ENCODE measurements at places on chromosomes 12 and 14.

- DNase-seq, result no peak
These were observed 14.0 kb upstream of the CRIP2 start for GRCh38 chr14:105460616-105461015.

- no peak for DNase-seq
These were observed 52.3 kb downstream of the SOCS2 start for GRCh38 chr12:93624595-93625294.

GRCh38 chr12:115008929-115009328 lies 325.0 kb upstream of the TBX3 start:
- DNase-seq, result no peak

- DNase-seq, result no peak
These were observed 404.7 kb upstream of the FLRT2 start for GRCh38 chr14:85125291-85125670.

DNA sequence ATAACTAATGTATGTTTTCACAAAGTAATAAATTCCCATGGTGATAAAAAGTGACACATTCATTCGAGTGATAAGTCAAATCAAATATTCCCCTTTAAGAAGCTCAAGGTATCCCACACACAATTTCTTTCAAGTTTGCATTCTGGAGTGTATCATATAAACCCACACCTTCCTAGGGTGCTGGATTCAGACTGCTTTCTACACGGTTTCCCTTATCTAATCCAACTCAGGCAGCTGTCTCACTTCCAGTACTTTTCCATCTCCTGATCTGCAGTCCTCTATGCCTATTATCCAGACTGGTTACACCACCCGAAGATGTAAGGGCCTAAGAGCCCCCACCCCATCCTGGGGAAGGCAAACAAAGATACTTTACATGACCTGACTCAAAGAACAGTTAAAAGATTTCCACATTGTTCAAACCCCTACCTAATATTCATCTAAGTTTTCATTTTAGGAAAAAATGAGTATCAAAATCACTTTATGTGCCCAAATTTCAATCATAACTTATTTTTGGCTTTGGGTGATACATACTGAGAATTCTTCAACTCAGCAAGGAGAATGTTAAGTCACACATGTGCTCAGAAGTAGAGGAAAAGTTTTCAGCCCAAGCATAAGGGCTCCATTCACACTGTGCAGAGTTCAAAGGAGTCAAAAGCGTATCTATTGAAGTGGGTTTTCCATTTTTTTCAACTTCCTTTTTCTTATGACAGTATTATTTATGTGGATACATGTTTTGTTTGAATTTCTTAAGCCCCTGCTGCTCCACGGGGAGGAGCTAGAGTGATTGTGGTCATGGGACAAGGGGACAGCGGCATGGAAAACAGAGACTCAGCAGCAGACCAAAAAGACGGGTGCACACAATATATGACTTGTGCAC lies 41.8 kb downstream of the CORO1C start:
- no peak for DNase-seq

DNA sequence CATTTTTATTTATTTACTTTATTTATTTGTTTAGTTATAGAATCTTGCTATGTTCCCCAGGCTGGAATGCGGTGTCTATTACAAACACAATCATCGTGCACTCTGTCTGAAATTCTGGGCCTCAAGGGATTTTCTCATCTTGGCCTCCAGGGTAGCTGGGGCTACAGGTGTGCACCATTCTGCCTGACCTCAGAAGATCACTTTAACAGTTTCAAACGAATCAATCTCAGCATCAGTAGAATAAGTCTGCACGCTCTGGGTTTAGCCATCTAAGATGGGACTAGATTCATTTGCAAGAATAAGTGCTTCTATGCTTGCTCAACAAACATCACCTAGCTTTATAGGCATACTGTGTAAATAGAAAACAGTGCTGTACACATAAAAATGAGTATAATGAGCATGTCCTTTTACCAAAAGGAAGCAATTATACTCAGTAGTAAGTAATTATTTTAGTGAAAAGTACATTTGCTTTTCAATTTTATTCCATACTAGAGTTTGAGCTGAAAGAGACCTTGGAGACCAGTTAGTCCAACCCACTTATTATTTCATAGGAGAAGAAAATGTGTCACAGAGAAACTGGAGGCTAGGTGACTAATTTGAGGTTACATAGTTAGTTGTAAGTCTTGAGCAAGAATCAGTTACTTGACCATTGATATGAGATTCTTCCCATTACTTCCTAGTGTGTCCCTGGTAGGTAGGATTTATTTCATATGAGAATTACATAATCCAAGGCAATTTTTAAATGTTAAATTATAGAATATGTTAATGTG lies 456.5 kb upstream of the LMO3 start:
- no peak for DNase-seq

- no peak for DNase-seq
These were observed 156.3 kb downstream of the TMX1 start for GRCh38 chr14:51396222-51396815.

- no peak for DNase-seq
These were observed 29.1 kb upstream of the TC2N start for GRCh38 chr14:91896419-91896818.

GRCh38 chr12:4215229-4216186 lies 58.1 kb upstream of the CCND2 start:
- peak; percentile 8 for DNase-seq

DNA sequence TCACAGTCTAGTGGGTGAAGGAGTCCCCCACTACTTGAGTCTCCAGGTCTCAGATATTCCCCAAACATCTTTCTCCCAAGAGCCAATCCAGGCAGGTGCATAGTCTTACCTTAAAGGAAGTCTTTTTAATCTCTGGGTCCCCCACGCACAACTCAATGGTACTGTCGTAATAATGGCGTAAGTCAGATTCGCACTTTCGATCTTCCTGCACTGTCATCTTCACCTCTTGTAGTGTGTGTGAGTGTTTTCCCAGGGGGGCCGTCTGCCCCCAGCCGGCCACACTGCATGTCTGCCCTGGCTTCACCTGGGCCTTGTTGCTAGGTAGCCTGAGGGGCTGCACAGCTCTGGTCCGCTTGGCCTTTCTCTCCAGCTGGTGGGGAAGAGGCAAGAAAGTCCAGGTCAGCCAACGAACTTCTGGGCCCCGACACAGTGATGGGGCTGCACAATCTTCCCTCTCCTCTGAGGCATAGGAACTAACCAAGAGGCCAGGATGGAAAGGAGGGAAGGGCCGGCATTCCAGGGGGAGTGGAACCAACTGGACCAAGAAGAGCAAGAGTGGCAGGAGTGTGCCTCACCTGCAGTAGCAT lies 2.1 kb downstream of the GZMB start:
- no peak for DNase-seq

GRCh38 chr14:48536318-48536717 lies 860.9 kb upstream of the MDGA2 start:
- DNase-seq, result no peak

- no peak for DNase-seq
These were observed 4.7 kb downstream of the LTB4R start for GRCh38 chr14:24315807-24316596.

- DNase-seq, result no peak
These were observed 340.6 kb downstream of the SEC23A start for GRCh38 chr14:38762426-38762825.

DNA sequence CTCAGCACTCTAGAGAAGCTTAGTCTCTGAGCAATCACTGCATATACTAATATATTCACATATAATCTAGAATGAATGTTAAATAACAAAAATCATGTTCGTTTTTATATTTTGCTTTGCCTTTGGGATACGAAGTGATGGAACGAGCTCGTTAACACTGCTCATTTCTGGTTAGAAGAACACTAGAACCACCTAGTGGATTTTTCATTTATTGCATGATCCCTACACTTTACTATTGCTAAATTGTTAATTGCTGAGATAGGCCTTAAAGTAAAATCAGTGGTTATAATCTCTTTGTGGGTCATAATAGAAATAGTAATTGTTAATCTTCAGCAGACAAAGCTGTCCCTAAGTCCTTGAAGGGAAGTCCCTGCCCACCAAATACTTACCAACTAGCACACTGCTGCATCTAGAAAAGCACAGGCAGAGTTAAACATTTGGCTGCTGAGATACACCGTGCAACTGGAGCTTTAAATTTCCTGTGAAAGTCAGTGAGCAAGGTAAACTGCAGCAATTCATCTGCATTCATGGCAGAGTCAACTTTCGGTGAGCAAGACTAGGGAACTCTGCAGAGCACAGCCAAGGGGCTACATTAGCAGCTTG lies 353.7 kb downstream of the APAF1 start:
- no peak for DNase-seq

GRCh38 chr14:93108105-93108504 lies 7.6 kb downstream of the ITPK1 start:
- DNase-seq, result no peak

- no peak for DNase-seq
These were observed 4.9 kb downstream of the SH2B3 start for GRCh38 chr12:111410431-111411184.

DNA sequence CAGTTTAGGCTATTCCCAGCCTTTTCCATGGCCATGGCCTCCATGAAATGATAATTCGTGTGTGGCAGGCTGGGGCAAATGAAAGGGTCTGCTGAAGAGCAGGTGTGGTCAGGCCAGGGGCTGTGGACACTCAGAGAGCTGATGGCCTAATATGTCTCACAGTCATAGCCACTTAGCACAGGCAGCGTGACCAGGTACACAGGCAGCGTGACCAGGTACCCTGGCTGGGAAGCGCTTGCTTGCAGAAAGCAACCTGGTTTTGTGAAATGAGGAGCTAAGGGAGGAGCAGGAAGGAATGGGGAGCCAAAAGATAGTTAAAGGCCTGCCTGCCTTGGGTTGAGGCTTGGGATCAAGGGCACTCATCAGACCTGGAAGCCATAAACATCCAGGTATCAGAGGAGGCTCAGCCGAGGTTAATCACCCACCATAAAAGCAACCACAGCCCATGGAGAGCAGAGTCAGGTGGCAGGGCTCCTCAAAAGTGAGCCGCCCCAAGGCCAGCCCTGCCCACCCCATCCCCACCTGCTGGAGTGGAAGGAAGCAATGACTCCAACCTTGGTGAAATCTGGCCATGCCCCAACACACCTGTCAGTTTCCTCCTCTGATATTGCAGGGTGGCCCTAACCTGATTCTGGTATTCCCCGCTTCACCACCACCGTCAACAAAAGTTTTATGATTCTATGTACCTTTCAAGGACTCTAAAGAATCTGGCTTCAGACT lies 8.0 kb upstream of the KRT8 start:
- DNase-seq, result no peak

GRCh38 chr14:26870096-26870495 lies 272.3 kb upstream of the NOVA1 start:
- no peak for DNase-seq

- DNase-seq, result no peak
These were observed 7.4 kb upstream of the B4GALNT1 start for GRCh38 chr12:57640175-57641042.

GRCh38 chr14:77436042-77436441 lies 12.7 kb upstream of the NOXRED1 start:
- no peak for DNase-seq

GRCh38 chr12:58288190-58288589 lies 346.8 kb downstream of the ATP23 start:
- no peak for DNase-seq

GRCh38 chr14:61153431-61153830 lies 127.7 kb downstream of the TMEM30B start:
- no peak for DNase-seq
